Cardiac fibroblast (primary cell): ENCODE measurements at places on chromosomes 3 and 15.

GRCh38 chr3:115652738-115653137 is 29.4 kb downstream of the GAP43 start:
- no peak for DNase-seq

GRCh38 chr15:56731548-56731947 is 1.8 kb downstream of the ZNF280D start:
- no peak for DNase-seq

GRCh38 chr15:51620122-51620521 is 2.4 kb downstream of the DMXL2 start:
- no peak for DNase-seq

DNA sequence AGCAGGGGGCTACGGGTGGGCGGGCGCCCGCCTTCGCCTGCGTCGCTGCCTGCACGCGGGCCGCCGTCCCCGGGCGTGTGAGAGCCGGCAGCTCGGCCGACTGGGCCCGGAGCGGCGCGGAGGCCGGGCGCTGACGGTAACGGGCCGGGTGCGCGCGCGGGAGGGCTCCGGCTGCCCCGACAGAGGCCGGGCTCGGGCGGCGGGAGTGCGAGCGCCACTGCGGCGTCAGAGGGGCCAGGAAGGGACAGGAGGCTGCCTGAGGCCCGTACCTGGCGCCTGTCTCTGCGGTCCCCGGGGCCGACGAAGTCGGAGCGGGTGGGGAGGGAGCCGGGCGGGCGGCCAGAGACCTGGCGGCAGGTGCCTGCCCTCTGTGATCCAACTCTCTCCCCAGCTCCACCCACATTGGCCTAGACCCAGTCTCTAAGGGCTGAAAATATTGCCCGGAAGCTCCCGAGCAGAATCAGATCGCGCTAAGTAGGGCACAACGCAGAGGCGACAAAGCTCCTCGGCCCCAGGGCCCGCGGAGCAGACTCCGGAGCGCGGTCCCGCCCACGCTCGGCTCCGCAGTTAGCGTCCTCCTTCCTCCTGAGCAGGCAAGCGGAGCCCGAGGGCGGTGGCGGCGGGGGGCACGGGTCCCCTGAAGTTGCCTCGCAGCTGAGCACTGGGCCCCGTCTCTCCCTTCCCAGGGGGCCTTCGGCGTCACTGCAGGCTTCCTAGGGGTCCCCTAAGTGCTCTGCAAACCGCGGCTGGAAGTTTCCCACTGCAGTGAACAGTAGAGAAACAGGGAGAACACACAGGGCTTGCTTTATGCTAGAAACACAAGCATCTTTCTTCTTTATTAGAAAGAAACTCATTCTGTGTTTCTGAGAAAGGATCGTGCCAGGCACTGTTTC is at the start of gene MAN2A2:
Gene MAN2A2 (plus strand): TSS at position 463 of the 893 bp plus-strand sequence. CDS start 906 bp downstream, outside the sequence.
- peak; percentile 28 for DNase-seq

- no peak for DNase-seq
Observed at GRCh38 chr3:73491287-73491662, 133.5 kb downstream of the PDZRN3 start.

DNA sequence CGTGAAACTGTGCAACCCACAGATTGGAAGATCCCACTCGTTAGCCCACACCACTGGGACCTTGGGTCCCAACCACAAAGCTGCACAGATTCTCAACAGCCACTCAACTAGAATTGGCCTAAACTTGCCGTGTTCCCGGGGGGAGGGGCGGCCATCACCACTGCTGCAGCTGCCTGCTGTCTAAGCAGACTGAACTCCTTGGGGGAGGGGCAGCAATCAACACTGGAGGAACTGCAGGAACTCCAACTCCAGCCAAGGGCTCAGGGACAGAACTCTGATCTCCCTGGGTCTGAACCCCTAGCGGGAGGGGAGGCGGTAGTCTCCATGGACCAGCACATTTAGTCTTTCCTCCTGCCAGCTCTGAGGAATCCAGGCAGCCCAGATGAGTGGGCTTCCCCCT is 205.9 kb downstream of the RSL24D1 start:
- DNase-seq = no peak

- no peak for DNase-seq
Observed at GRCh38 chr3:108028896-108029295, 61.9 kb downstream of the CD47 start.
